ENCODE measurements at places on chromosomes 2 and 18.

DNA sequence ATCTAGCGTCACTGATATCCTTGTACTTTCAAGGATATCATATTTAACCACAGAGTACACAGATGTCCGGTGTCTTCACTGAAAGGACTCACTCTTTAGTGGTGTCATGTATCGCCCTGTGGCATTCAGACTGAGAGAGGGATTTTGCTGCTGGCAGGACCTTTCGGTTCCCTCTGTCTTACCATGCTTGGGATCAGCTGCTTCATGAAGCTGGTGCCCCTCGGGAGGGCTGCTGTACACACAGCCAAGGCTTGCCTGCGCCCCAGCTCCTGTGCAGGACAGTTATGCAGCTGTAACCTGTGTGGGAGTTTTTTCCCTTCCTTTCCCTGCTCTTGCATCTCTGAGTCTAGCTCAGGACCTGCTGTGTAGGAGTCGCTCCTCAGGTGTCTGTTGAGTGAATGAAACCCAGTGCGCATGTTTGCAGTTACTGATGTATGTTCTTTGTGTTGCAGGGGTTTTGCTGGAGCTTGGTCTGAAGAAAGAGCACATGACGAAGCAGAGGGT lies 64.4 kb downstream of the GREB1 start:
- H3K27me3 ChIP-seq = no peaks in the 10 kb centered on the region
- H3K4me3 ChIP-seq = no peak overlapping the region
- no peaks in the 10 kb centered on the region for H3K36me3 ChIP-seq
- H3K27ac ChIP-seq = no peak overlapping the region
- DNase-seq = no peak

GRCh38 chr2:17296686-17297085 lies 221.6 kb downstream of the RAD51AP2 start:
- H3K4me1 ChIP-seq = no peaks in the 10 kb centered on the region
- H3K27me3 ChIP-seq = no peaks in the 10 kb centered on the region
- H3K27ac ChIP-seq = no peak overlapping the region

- no peak overlapping the region for H3K4me3 ChIP-seq
- H3K36me3 ChIP-seq = peaks cover 8% of the 10 kb centered on the region
- H3K4me1 ChIP-seq = peaks cover 21% of the 10 kb centered on the region
- no peaks in the 10 kb centered on the region for H3K27me3 ChIP-seq
- DNase-seq = no peak
These were observed 97.7 kb upstream of the SMAD7 start for GRCh38 chr18:49048396-49049020.

GRCh38 chr2:133606616-133607015 lies 38.4 kb upstream of the NCKAP5 start:
- H3K4me1 ChIP-seq = no peaks in the 10 kb centered on the region
- no peaks in the 10 kb centered on the region for H3K36me3 ChIP-seq
- no peak overlapping the region for H3K4me3 ChIP-seq
- no peak for DNase-seq
- H3K27ac ChIP-seq = no peak overlapping the region

DNA sequence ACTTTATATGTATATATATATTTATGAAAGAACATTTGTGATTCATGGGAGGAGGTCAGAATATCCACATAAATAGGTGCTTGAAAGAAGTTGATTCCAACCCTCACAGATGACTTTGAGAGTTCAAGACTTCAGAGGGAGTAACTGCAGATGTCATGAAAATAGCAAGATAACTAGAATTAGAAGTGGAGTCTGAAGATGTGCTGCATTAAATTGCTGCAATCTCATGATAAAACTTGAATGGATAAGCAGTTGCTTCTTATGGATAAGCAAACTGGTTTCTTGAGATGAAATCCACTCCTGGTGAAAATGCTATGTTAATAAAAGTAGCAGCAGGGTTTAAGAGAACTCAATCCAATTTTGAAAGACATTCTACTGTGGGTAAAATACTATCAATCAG lies 40.2 kb downstream of the G6PC2 start:
- H3K27me3 ChIP-seq = no peaks in the 10 kb centered on the region
- H3K27ac ChIP-seq = no peak overlapping the region
- no peak overlapping the region for H3K4me3 ChIP-seq
- H3K36me3 ChIP-seq = no peaks in the 10 kb centered on the region
- H3K4me1 ChIP-seq = no peaks in the 10 kb centered on the region

DNA sequence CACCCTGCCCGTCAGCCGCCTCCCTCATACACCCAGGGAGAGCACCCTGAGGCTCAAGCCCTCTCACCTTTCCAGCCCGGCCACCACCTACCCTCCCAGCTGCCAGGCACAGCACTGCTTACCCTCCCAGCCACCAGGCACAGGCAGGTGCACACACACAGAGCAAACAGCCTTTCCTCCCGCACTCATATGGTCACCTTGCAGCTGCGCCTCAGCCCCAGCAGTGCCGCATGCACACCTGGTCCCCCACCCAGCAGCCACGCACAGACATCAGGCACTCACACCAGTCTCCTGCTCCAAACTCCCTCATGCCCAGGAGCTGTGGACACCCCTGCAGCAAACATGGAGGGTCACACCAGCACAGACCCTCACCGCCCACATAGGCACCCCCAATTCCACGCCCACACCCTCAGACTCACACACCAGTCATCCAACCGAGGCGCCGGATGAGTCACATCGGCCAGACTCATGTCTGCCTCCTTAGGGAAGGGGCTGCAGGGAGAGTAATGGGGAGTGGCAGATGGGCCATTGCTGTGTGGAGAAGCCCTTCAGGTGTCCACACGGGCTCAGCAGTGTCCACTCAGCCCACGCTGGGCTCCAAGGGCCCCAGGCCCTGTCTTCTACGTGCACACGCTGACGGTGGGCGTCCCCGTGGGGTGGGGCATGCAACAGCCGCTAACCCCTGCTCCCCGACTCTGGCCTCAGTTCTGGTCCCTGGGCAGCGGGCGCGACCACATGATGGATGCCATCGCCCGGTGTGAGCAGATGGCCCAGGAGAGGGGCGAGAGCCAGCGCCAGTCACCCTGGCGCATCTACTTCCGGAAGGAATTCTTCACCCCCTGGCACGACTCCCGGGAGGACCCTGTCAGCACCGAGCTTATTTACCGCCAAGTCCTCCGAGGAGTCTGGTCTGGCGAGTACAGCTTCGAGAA lies 22.3 kb upstream of the GPR17 start:
- H3K27me3 ChIP-seq = peaks cover 48% of the 10 kb centered on the region
- no peaks in the 10 kb centered on the region for H3K4me1 ChIP-seq
- H3K27ac ChIP-seq = no peak overlapping the region
- no peaks in the 10 kb centered on the region for H3K36me3 ChIP-seq

- H3K27me3 ChIP-seq = no peaks in the 10 kb centered on the region
- H3K4me3 ChIP-seq = no peak overlapping the region
- no peak for DNase-seq
- no peak overlapping the region for H3K27ac ChIP-seq
- H3K36me3 ChIP-seq = no peaks in the 10 kb centered on the region
- no peaks in the 10 kb centered on the region for H3K4me1 ChIP-seq
These were observed 258.9 kb upstream of the OSR1 start for GRCh38 chr2:19617257-19617848.

Measured in tibial artery (tissue), 4 donors.